Ammon's horn (tissue), 1 donor: ENCODE measurements at places on chromosomes 7 and 10.

- no peak for DNase-seq
Measured at GRCh38 chr10:32265756-32266155, 81.2 kb downstream of the EPC1 start.

DNA sequence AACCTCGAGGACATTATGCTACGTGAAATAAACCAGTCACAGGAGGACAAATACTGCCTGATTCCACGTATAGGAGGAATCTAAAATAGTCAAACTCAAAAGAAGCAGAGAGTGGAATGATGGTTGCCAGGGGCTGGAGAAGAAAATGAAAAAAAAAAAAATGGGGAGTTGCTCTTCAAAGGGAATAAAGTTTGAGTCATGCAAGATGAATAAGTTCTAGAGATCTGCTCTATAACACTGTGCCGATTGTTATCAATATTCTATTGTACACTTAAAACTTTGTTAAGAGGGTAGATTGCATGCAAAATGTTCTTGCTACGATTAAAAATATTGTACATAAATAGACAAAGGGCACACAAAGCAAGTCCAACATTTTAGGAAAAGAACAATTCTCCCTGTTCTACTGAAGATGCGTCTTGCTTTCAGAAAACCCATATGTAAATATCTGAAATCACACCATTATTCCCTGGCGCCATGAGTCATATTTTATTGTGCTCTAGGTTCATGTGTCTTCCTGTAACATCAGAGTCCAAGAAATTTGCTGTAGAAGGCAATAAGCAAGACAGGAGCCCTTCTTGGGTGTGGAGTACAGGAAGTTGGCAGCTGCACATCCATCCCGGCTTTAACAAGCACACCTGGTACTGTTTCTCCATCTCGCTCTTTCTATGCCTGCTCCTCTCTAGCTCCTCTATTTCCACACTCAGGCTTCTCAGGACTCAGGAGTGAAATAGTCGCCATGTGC is 145.9 kb downstream of the GFRA1 start:
- no peak for DNase-seq

DNA sequence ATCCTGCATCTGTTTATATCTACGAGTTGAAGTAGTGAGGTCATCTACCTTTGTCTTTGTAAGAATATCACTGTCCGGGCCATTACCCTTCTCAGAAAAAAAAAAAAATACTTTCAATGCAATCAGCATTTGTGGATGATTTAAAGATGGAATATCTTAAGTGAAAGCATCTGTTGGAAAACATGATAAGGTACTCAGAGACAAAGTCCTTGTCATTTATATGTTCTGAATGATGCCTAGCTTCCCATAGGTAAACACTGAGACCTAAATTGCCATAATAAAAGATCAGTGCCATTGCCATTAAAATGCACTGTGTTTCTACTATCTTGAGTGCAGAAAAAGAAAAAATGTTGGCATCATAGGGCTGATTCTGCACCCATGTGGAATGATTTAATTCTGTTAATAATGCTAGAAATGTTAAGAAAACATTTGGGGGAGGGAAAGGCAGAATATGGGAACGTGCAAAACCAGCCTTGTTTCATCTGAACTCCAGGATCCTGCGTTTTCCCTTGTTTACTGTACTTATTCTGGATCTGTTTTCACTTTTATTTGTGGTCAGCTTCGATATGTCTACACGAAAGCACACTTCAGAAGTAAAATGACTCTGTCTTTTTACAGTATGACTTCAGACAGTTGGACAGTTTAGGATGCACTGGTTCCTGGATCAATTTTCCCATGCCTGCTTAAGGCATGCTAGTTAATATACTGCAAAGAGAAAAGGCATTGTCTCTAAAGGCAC is 669.8 kb downstream of the SUGCT start:
- no peak for DNase-seq

- DNase-seq = no peak
Measured at GRCh38 chr7:36683695-36684357, 40.5 kb downstream of the AOAH start.

DNA sequence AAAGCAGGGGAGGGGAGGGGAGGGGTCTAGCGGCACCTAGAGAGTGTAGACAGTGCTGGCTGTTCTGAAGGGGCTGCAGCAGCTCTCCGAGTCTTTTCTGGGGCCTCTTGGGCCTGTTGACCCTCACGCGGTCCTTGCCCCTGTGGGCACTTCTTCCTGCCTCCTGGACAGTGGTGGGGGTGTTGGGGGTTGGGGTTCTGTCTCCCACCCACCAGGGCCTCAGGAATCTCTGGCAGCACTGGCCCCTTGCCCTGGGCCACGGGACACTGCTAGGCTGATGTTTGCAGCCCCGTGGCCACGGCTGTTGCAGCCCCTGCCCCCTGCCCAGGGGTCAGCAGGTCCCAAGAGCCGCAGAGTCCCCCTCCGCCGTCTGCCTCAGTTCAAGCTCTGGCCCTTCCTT is 68.9 kb upstream of the INPP5A start:
- DNase-seq = no peak

DNA sequence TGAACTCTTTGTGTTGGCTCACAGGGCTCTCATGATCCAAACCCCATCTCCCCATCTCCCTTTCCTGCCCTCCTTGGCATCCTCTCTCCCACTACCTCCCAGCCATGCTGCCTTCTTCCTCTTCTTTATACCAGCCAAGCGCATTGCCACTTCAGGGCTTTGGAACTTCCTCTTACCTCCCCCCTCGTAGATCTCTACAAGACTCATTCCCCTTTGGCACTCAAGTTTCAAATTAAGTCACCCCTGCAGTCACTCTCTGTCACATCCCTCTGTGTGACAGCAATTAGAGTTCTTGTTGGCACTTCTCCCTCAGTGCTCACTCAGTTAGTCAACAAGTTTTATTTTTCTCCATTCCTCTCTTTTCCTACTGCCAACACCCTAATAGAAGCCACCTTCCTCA is 20.8 kb upstream of the NRP1 start:
- peak; percentile 62 for DNase-seq
